ENCODE measurements at places on chromosomes 6 and 20. TPM values are rescaled to one million over a fixed set of nuclear protein-coding genes. Genes with fewer than 3 reads are reported as not detected.

The FAM209A gene
- not detected for polyA plus RNA-seq

The MLN gene
- polyA plus RNA-seq, result not detected

The WFDC2 gene
- not detected for polyA plus RNA-seq

The REM1 gene
- polyA plus RNA-seq, result 7.1 TPM

The TCP1 gene
- polyA plus RNA-seq, result 138 TPM

The HCK gene
- not detected for polyA plus RNA-seq

The JPH2 gene
- polyA plus RNA-seq, result 0.75 TPM

The SOX4 gene
- polyA plus RNA-seq, result 5.5 TPM

The ADTRP gene
- polyA plus RNA-seq, result 0.84 TPM

GRCh38 chr6:96223695-96224094 is 207.9 kb downstream of the FUT9 start:
- H3K27me3 ChIP-seq, result no peaks in the 10 kb centered on the region
- H3K4me1 ChIP-seq, result no peaks in the 10 kb centered on the region
- H3K27ac ChIP-seq, result no peak overlapping the region

GRCh38 chr20:61891916-61892649 is 173.6 kb downstream of the TAF4 start:
- DNase-seq, result no peak
- no peak overlapping the region for H3K4me3 ChIP-seq
- H3K27ac ChIP-seq, result no peak overlapping the region
- no peaks in the 10 kb centered on the region for H3K36me3 ChIP-seq
- H3K4me1 ChIP-seq, result no peaks in the 10 kb centered on the region

DNA sequence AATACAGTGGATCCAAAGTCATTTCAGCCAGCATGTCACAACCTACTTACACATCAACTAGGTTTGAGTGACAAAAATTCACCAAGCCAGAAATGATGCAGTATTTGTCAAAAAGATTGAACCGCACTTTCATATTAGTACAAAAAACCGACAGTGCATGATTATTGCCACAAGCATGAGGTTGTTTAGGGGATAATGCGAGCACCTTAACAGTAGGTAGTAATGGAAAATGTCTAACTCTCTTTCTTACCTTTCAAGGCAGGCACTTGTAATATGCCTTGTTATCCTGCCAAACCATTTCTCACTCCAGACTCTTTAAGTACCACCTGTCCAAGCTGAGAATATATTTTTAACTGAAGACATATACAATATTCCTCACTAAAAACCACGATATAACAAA is 270.3 kb upstream of the THEMIS start:
- no peak for DNase-seq
- no peaks in the 10 kb centered on the region for H3K27me3 ChIP-seq
- H3K36me3 ChIP-seq, result no peaks in the 10 kb centered on the region
- no peak overlapping the region for H3K27ac ChIP-seq

GRCh38 chr20:34703424-34704176 is 544 bp upstream of the TP53INP2 start:
- H3K27ac ChIP-seq, result peak overlapping the region; percentile 86
- peak overlapping the region; percentile 84 for H3K4me3 ChIP-seq
- H3K27me3 ChIP-seq, result no peaks in the 10 kb centered on the region
- peaks cover 4% of the 10 kb centered on the region for H3K36me3 ChIP-seq
- DNase-seq, result peak; percentile 60

DNA sequence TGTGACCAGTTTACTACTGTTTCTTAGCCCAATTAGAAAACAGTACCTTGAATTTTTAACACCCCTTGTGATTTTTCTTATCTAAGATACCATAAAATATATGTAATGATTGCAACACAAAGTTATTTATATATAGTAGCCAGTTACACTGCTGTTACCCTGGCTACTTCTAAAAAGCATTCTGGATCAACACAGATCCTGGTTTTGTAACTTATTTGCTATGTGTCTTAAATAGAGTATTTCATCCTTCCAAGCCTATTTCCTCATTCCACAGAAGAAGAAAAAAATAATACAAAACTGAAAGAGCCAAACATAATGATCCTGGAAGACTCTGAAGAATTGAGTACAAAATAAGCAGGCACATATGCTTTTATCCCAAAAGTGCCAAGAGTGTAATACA is 19.0 kb upstream of the GSTA4 start:
- DNase-seq, result no peak
- peaks cover 92% of the 10 kb centered on the region for H3K36me3 ChIP-seq
- H3K4me1 ChIP-seq, result no peaks in the 10 kb centered on the region
- H3K4me3 ChIP-seq, result no peak overlapping the region

- no peak overlapping the region for H3K27ac ChIP-seq
- H3K36me3 ChIP-seq, result no peaks in the 10 kb centered on the region
- no peak for DNase-seq
- H3K4me3 ChIP-seq, result no peak overlapping the region
These were observed 174.1 kb downstream of the COL21A1 start for GRCh38 chr6:56073315-56073714.

- H3K27me3 ChIP-seq, result no peaks in the 10 kb centered on the region
- H3K27ac ChIP-seq, result no peak overlapping the region
- no peaks in the 10 kb centered on the region for H3K4me1 ChIP-seq
- H3K4me3 ChIP-seq, result no peak overlapping the region
- H3K36me3 ChIP-seq, result no peaks in the 10 kb centered on the region
These were observed 94.6 kb downstream of the ARMC2 start for GRCh38 chr6:108942556-108943492.

- peaks cover 13% of the 10 kb centered on the region for H3K36me3 ChIP-seq
- no peak overlapping the region for H3K27ac ChIP-seq
- H3K4me3 ChIP-seq, result no peak overlapping the region
- H3K27me3 ChIP-seq, result no peaks in the 10 kb centered on the region
- DNase-seq, result no peak
These were observed 14.9 kb upstream of the MAPRE1 start for GRCh38 chr20:32804817-32805216.

DNA sequence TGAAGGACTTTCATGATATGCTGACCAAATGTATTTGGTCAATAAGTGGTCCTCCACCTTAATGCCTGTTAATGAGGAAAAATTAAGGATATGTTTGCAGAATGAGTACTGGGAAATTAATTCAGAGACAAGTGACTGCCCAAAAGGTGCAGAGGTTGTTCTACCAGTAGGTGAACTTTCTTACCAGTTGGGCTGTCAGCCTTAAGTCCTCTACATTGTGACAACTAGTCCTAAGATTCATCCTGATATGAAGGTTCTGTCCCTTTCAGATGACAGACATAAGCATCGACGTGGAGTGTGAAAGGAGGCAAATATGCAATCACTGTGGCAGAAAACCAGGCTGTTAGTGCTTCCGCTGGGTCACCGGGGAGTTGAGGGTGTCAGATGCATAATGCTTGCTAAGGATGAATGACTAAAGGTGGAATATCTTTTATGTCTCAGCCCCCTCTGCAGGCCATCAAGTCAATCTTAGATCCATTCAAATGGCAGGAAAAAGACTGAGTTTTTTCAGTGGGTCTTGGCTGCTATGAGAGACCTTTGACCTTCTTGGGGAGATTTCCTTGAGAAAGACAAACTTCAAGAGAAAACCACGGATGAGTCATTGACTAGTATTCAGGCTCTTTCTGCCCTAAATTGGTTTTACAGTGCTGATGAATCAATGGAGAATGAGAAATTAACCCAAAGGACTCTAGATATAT is 226.0 kb downstream of the TPBG start:
- no peaks in the 10 kb centered on the region for H3K36me3 ChIP-seq
- no peak overlapping the region for H3K4me3 ChIP-seq
- no peaks in the 10 kb centered on the region for H3K27me3 ChIP-seq
- H3K27ac ChIP-seq, result no peak overlapping the region
- no peaks in the 10 kb centered on the region for H3K4me1 ChIP-seq

GRCh38 chr6:31270788-31271640 is 878 bp downstream of the HLA-C start:
- peaks cover 12% of the 10 kb centered on the region for H3K36me3 ChIP-seq
- H3K27me3 ChIP-seq, result no peaks in the 10 kb centered on the region
- peak overlapping the region; percentile 72 for H3K27ac ChIP-seq

DNA sequence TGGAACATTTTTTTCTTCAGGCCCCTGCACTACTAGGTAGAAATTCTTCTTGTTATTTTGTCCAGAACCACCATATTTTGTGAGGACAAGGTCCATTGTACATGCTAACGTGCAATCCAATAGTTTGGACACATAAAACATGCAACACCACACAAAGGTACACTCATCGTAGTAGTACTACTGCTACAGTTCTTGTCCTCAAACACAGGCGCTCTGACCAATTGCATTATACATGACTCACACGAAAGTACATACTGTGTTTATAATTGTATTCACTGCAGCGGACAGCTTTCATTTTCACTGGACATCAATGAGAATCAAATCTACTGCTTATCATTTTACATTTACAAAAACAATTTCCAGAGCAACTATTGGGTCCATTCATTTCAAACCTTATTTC is 15.3 kb upstream of the SMLR1 start:
- H3K27me3 ChIP-seq, result no peaks in the 10 kb centered on the region
- DNase-seq, result no peak
- no peak overlapping the region for H3K4me3 ChIP-seq

GRCh38 chr6:39223061-39223460 is 6.2 kb downstream of the KCNK5 start:
- no peak overlapping the region for H3K4me3 ChIP-seq
- no peak overlapping the region for H3K27ac ChIP-seq
- H3K36me3 ChIP-seq, result no peaks in the 10 kb centered on the region
- no peaks in the 10 kb centered on the region for H3K4me1 ChIP-seq
- no peaks in the 10 kb centered on the region for H3K27me3 ChIP-seq

- H3K36me3 ChIP-seq, result no peaks in the 10 kb centered on the region
- peaks cover 43% of the 10 kb centered on the region for H3K27me3 ChIP-seq
- H3K4me3 ChIP-seq, result no peak within 1 kb of the TSS
- DNase-seq, result peak; percentile 85
These were observed at the start of gene EMILIN3 for GRCh38 chr20:41366546-41367392. Gene EMILIN3, minus strand, starts transcription at chr20:41366818. Its CDS starts 184 bp downstream, at chr20:41366634.

GRCh38 chr20:49853640-49854039 is 41.0 kb downstream of the SLC9A8 start:
- H3K4me1 ChIP-seq, result peaks cover 4% of the 10 kb centered on the region
- peaks cover 9% of the 10 kb centered on the region for H3K36me3 ChIP-seq
- H3K27ac ChIP-seq, result no peak overlapping the region
- no peaks in the 10 kb centered on the region for H3K27me3 ChIP-seq
- no peak overlapping the region for H3K4me3 ChIP-seq

GRCh38 chr6:17156112-17156921 is 54.5 kb downstream of the STMND1 start:
- peak; percentile 63 for DNase-seq
- no peaks in the 10 kb centered on the region for H3K36me3 ChIP-seq
- H3K27ac ChIP-seq, result no peak overlapping the region
- H3K4me1 ChIP-seq, result no peaks in the 10 kb centered on the region
- no peak overlapping the region for H3K4me3 ChIP-seq

GRCh38 chr6:130975325-130975724 is 87.7 kb downstream of the EPB41L2 start:
- no peak for DNase-seq
- no peak overlapping the region for H3K4me3 ChIP-seq
- no peaks in the 10 kb centered on the region for H3K4me1 ChIP-seq

DNA sequence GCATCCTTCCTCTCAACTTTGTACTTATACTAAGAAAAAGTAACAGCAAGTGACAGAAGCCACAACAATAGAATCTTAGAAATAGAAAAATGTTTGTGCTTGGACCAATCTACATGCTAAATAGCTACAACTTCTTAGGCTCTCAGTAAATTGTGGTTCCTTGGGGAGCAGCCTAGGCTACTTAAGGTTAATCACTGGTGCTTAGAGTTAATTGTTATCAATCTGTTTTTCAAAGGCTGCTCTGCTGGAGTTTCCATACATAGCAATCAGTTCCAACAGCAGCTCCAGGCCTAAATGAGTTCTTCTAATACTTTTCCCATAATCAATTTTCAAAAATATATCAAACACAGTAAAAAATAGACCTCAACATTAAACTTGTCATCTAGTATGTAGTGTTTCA is 571.4 kb downstream of the EPHA7 start:
- no peaks in the 10 kb centered on the region for H3K36me3 ChIP-seq
- no peak overlapping the region for H3K4me3 ChIP-seq
- H3K4me1 ChIP-seq, result no peaks in the 10 kb centered on the region
- DNase-seq, result no peak
- H3K27ac ChIP-seq, result no peak overlapping the region

- H3K4me1 ChIP-seq, result no peaks in the 10 kb centered on the region
- H3K27ac ChIP-seq, result no peak overlapping the region
- DNase-seq, result no peak
- H3K27me3 ChIP-seq, result no peaks in the 10 kb centered on the region
- no peak overlapping the region for H3K4me3 ChIP-seq
These were observed 54.5 kb upstream of the RREB1 start for GRCh38 chr6:7053125-7053774.

DNA sequence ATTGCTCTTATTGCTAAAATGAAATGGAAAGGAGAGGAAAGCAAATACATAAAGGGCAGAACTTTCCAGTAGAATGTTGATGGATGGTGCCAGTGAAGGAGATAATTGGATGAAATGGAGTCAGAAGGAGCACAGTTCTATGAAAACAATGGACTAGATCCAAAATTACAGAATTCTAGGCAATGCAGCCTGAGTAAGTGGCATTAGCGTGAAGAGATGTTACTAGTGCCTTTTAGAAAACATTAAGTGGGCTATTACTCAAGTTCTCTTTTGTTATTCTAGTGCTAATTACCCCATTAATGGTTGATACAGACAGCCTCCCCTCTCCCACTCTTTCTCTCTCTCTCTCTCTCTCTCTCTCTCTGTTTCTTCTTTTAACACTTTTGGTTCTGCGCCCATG is 209.5 kb upstream of the RGS17 start:
- no peaks in the 10 kb centered on the region for H3K4me1 ChIP-seq
- DNase-seq, result no peak
- no peaks in the 10 kb centered on the region for H3K36me3 ChIP-seq
- H3K27ac ChIP-seq, result no peak overlapping the region

- H3K4me1 ChIP-seq, result peaks cover 3% of the 10 kb centered on the region
- no peak overlapping the region for H3K4me3 ChIP-seq
- no peak for DNase-seq
- no peaks in the 10 kb centered on the region for H3K27me3 ChIP-seq
- H3K27ac ChIP-seq, result no peak overlapping the region
- H3K36me3 ChIP-seq, result peaks cover 52% of the 10 kb centered on the region
These were observed 72.6 kb downstream of the REV3L start for GRCh38 chr6:111410371-111410770.

GRCh38 chr6:167492100-167492449 is 167.2 kb downstream of the TTLL2 start:
- no peaks in the 10 kb centered on the region for H3K27me3 ChIP-seq
- no peaks in the 10 kb centered on the region for H3K36me3 ChIP-seq
- no peak for DNase-seq
- H3K27ac ChIP-seq, result no peak overlapping the region
- H3K4me3 ChIP-seq, result no peak overlapping the region
- peaks cover 7% of the 10 kb centered on the region for H3K4me1 ChIP-seq
